ENCODE measurements at places on chromosomes 12 and 14.

DNA sequence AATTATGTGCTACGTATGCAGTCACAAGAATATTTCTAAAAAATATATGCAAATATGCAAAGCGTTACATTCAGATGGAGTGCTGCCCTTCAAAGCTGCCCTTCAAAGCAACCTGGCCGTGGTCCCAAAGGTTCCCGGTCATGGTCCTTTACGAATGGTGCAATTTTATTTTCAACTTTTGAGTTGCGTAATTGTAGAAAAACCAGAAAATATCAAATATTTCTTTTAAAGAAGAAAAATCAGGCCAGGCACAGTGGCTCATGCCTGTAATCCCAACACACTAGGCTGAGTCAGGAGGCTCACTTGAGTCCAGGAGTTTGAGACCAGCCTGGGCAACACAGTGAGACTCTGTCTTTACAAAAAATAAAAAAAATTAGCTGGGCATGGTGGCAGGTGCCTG, 21.4 kb downstream of the CLSTN3 start:
- DNase-seq: no peak

DNA sequence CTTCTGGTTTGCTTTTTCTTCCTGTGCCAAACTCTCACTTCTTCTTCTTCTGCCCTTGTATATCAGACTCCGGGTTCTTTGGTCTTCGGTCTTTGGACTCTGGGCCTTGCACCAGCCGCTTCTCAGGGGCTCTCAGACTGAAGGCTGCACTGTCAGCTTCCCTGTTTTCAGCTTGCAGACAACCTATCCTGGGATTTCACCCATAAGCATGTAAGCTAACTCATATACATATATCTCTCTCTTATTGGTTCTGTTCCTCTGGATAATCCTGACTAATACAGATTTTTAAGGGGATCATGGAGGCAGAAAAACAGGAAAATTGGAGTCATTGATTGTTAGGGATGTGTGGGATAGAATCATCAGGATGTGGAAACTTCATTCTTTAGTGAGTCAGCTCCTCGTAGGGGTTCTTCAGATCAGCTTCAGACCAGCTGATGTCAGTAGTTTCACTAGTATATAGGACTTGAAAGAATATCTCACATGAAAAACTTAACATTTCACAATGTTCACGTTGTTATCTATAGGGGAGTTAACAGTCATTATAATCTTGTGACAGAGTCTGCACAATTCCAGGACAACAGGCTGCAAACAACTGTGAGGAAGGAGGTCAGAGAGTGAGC, 102.9 kb downstream of the RASSF9 start:
- no peak for DNase-seq

DNA sequence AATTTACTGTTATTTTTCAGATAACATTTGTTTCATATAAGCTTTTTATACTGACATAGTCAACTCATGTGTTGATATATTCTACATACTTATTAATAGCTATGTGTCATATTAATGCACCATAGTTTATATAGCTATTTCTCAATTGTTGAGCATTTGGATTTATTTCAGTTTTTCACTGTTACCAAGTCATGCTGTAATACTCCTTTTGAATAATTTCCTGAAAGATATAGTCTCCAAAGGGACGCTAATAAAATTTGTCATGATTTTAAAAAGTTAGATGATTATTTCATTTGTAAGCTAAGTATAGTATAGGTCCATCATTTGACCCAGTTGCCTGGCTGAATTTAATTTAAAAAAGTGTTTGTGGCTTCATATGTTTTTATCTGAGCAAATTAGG, 47.8 kb downstream of the ATL1 start:
- no peak for DNase-seq

- no peak for DNase-seq
These were observed 26.1 kb upstream of the BHLHE41 start for GRCh38 chr12:26150736-26151450.

DNA sequence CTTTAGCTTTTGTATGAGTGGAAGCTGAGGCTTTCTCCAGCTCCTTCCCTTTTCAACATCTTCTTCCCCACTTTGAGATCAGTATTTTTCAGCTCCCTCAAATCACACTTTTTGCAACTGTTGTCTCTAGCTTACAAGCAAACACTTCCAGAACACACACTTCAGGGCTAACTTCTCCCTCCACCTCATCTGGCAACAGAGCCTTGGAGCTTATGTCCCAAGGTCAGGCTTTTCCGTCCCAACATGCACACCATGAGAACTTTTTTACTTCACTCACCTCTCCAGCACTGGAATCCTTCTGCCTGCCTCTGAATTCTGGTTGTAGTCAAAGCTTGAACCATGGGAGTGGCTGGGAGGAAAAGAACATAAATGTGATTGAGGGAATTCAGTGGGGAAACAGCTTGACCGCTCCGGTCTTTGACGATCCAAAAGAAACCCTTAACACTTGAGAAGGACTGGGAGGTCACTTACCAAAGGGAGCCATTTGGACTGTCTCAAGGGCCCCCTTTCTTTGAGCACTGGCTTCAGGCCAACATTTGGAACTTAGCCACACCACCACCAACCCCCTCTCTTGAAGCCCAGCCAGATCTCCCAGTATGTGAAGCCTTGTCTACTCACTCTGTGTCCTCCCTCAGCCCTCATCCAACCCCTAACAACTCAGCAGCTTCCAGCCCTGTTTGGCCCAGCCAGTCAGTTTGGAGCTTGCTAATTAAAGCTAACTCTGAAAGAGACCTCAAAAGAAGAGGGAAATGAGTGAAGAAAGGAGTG, 3.9 kb upstream of the BLOC1S1 start:
- no peak for DNase-seq

DNA sequence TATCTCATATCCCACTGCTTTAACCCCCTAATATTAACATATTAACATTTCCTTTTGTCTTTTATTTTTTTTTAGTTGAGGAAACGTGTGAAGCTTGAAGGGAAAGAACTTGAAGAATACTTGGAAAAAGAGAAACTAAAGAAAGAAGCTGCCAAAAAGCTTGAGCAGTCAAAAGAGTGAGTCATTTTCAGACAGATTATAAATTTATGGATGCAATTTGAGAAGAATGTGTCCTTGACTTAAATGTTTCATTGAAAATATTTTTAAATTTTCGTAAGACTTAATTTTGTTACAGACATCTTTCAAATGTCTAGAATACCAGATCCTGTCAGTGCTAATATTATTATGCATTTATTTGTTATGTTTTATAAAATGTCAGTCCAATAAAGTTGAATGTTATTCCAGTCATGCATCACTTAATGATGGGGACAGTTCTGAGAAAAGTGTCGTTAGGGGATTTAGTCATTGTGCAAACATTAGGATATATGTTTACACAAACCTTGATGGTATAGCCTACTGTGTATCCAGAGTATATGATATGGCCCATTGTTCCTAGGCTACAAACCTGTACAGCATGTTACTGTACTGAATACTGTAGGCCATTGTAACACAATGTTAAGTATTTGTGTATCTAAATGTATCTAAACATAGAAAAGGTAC, 32.6 kb downstream of the CPSF2 start:
- DNase-seq: no peak

All from SW 1271 (cell line).